ENCODE measurements at places on chromosomes 2 and 18.
A peak's percentile ranks its signal among the peaks of the same experiment; 100 is the strongest.

- DNase-seq = no peak
Observed at GRCh38 chr2:206000776-206001175, 85.2 kb downstream of the INO80D start.

GRCh38 chr2:48383036-48383435 is 146.9 kb upstream of the STON1 start:
- DNase-seq = no peak

GRCh38 chr2:131014141-131014540 is 79.1 kb downstream of the FAM168B start:
- DNase-seq = no peak

GRCh38 chr2:231168460-231169139 is 29.8 kb upstream of the ARMC9 start:
- DNase-seq = no peak

DNA sequence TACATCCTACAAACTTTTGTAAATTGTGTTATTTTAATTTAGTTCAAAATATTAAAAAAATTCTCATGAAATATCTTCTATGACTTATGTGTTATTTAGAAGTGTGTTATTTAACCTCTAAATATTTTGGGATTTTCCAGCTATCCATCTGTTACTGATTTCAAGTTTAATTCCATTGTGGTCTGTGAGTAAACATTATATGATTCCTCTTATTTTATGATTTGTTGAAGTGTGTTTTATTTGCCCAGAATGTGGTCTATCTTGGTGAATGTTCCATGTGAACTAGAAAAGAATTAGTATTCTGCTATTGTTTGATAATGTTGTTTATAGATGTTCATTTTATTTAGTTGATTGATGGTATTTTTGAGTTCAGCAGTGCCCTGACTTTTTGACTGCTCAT is 136.0 kb downstream of the ZNF804A start:
- DNase-seq = no peak

DNA sequence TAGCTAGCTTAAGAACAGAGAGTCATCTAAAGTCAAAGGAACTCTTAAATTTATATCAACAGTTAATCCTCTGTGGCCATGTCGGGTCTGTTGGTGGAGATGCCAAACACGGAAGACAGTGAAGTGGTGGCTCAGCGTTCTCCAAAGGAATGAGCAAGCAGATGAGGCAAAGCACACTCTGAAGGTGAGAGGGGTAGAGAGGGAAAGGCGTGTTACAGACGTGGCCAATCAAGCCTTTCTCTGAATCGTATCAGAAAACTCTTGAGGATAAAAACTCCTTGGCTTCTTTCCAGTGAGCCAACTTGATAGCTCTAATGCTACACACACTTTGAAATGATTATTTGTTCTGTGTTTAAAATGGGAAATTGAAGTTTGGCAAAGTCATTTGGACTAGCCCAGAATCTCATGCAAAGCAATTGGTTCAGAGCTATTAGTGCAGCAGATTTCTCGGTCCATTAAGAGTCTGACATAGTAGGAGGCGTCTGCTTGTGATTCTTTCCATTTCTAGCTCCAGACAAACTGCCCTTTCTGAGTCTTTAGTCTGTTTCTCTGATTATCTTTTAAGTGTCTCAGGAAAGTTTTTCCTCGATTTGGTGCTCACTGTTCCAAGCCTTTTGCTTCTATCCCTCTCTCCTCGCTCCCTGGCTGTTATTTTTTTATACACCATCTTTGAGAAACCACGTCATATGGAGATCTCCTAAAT is 57.5 kb upstream of the CPO start:
- DNase-seq = no peak

- DNase-seq = no peak
Observed at GRCh38 chr2:196105951-196106350, 37.3 kb upstream of the DNAH7 start.

- no peak for DNase-seq
Observed at GRCh38 chr2:142682528-142682927, 194.9 kb upstream of the KYNU start.

GRCh38 chr2:201806442-201807170 is at the start of gene CDK15:
Gene CDK15 (plus strand): TSS chr2:201806537. CDS start chr2:201806665, 128 bp downstream.
- no peak for DNase-seq

- no peak for DNase-seq
Observed at GRCh38 chr2:140929849-140930248, 1201.0 kb downstream of the LRP1B start.

- DNase-seq = no peak
Observed at GRCh38 chr18:32366586-32367538, 103.8 kb downstream of the GAREM1 start.

- no peak for DNase-seq
Observed at GRCh38 chr2:26255759-26256384, 11.1 kb downstream of the HADHB start.

GRCh38 chr2:233840520-233840919 is 13.8 kb downstream of the HJURP start:
- no peak for DNase-seq

- no peak for DNase-seq
Observed at GRCh38 chr2:43345391-43345813, 119.0 kb upstream of the ZFP36L2 start.

- DNase-seq = no peak
Observed at GRCh38 chr18:45686891-45687611, 36.9 kb upstream of the SLC14A1 start.

DNA sequence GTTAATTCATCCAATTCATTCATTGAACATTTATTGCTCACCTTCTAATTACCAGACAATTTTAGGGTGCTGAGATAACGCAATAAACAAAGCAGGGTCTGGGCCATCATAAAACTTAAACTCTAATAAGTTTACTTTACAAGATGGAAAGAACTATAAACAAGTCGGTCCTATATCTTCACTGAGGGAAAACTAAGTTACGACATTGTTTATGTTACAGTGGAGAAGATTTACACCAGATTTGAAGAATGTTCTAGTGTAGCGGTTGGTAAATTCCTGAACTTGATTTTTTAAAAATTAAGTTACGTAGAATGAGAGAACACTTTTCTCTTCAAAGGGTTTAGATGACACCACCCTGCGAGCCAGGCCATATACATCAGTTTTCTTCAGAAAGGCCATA is 20.7 kb upstream of the FRZB start:
- no peak for DNase-seq

- no peak for DNase-seq
Observed at GRCh38 chr18:76179257-76179656, 315.8 kb downstream of the ZNF516 start.

DNA sequence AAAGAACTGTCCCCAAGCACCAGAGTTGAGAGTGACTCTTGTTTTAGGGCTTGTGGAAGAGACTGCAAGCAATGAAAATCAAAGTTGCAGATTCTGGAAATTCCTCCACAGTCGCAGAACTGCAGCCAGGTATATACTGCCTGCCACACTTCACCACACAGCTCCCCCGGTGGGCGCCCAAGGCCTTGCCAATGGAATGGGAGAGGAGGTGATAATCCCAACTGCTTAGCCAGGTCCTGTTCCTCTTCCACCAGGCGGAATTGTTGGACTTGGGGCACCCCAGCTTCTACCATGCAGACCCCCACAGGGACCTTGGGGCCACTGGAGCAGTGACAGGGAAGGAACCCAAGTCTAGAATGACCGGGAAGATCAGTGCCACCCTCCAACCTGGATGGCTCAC is 4.8 kb upstream of the PDIA6 start:
- no peak for DNase-seq

GRCh38 chr2:100250645-100251044 is 71.7 kb downstream of the LONRF2 start:
- DNase-seq = no peak

- DNase-seq = no peak
Observed at GRCh38 chr18:62631173-62631572, 84.2 kb upstream of the PHLPP1 start.

GRCh38 chr2:54122939-54123338 is 7.5 kb downstream of the ACYP2 start:
- DNase-seq = no peak

DNA sequence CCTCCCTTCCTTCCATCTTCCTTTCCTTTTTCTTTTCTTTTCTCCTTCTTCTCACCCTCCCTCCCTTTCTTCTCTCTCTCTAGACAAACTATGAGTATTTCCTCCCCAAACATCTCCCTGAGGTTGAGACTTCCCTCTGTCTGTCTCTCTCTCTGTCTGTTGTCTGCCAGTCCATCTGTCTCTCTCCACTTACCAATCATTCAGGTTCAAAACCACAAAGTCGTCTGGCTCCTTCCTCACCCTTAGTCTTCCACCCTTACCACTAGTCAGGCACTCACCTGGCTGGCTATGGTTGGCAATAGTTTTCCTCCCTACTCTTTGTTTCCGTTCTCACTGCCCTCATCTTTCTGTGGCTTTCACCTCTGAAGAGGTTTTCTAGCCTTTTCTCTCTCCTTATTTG is 12.9 kb downstream of the CCL20 start:
- no peak for DNase-seq

DNA sequence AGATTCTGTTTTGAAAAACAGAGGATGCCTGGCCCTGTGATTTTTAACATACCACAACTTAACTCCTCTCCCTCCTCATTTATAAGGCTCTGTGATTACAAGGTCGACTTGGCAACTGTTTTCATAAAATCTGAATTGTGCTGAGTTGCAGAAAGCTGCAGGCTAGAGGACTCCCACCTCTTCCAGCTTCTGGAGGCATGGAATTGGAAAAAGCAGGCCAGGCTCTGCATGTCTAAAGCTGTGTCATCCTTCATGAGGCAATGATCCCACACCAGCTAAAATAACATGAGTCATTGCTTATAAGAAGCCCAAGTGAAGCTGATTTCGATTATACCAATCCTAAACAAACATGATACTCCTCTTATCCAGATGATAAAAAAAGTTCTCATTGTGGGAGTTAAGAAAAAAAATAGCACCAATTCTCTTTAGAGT is 11.7 kb downstream of the ARHGAP28 start:
- DNase-seq = no peak

GRCh38 chr2:44543773-44544725 is 182.3 kb downstream of the CAMKMT start:
- DNase-seq = no peak

- DNase-seq = no peak
Observed at GRCh38 chr2:131431336-131431735, 44.6 kb upstream of the TUBA3D start.

GRCh38 chr18:654601-655000 is 2.9 kb upstream of the TYMS start:
- DNase-seq = no peak

DNA sequence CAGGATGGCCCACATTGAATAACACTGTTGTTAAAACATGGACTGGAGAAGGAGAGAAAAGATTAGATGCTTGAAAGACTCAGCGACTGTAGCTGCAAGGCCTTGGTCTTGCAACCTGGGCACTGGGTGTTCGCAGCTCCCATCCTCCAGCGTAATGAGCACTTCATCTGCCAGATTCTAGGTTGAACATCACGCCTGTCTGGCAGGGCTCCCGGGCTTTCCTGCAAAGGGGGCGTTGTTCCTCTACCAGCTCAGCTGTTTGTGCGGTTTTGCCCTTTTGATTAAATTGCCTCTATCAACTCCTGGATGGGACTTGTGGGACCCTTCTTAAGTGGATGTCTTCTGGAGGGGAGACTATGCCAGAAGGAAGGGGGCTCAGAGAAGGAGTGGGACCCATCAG is 215.4 kb downstream of the KLHL29 start:
- DNase-seq = no peak

- DNase-seq = no peak
Observed at GRCh38 chr2:232286001-232286868, 92.3 kb upstream of the ALPP start.

DNA sequence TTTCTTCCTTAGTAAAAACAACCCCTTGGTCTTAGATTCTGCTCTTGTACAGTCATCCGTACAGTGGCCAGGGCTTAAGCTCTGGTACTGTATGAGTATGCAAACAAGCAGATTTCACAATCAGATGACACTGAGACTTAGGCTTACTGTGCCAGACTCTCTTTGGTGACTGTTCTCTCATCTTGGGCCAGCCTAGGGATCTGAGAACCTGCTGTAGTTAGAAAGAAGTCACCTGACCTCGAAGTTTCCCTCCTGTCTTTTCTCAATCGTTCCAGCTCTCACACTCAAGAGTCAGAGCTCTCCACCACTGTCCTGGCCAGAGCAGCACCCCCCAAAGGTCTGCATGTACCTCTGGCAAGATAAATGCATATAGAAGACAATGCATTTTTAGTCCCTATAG is 63.2 kb downstream of the ZEB2 start:
- DNase-seq = no peak

DNA sequence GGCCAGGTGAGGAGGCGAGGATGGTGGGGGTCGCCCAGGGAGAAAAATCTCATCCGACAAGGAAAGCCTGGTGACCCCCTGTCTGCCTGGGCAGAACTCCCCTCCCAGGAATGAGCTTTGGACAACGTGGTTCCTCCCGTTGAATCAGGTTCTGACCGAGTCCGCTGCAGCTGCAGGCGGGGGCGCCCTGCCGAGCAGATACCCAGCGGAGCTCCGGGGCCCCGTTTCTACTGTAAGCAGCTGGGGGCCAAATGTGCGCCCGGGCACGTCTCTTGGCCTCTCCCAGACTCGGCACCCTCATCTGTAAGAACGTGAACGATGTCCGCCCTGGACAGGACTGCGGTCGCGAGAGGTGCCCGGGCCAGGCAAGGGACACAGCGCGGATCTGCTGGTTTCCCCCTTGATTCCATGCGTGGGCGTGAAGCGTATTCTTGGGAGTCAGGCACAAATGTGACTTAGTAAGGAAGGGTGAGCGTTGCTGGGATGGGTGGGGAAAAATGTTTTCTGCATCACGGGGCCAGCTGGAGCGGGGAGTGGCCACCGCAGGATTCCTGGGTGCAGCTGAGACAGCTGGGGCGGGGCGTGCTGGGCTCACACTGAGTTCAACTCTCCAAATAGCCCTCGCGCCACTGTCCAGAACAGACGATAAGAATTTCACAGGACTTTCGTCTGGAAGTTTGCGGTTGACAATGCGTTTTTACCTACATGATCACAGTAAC is 20.2 kb upstream of the TUBB6 start:
- no peak for DNase-seq

DNA sequence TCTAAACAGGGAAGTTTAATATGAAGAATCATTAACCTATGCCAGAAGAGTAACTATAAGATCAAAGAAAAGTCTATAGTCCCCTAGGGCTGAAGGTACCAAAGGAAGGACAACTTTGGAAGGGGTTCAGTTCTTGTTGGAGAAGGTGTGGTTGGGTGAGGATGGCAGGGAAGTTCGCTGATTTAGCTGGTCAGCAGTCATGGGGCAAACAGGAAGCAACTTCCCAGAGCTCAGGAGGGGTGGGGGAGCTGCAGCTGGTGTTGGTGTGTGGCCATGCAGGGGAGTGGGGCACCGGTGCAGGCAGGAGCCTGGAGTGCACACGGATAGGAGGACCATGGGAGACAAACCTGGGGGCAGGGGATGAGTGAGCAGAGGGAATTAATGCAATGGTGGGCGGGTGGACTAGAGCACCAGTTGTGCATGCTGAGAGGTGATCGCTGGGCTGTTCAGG is 34.0 kb downstream of the FHOD3 start:
- DNase-seq = no peak

DNA sequence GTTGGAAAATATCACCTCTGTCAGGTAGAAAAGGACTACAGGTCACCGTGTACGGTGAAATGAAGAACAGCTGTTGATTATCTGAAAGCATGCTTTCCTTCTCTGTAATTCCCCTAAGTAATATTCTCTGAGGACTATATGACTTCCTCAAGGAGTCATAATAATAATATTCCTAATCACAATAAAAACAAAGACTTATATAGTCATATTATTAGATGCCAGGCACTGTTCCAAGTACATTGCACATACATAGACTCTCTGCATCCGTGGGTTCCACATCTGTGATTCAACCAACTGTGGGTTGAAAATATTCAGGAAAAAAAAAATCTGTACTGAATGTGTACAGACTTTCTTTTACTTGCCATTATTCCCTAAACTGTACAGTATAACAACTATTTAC is 512.4 kb upstream of the ID2 start:
- DNase-seq = peak; percentile 7

Data from pulmonary artery endothelial cell (primary cell).